Effector CD8-positive, alpha-beta T cell (primary cell): ENCODE measurements at places on chromosomes 12 and 14.

DNA sequence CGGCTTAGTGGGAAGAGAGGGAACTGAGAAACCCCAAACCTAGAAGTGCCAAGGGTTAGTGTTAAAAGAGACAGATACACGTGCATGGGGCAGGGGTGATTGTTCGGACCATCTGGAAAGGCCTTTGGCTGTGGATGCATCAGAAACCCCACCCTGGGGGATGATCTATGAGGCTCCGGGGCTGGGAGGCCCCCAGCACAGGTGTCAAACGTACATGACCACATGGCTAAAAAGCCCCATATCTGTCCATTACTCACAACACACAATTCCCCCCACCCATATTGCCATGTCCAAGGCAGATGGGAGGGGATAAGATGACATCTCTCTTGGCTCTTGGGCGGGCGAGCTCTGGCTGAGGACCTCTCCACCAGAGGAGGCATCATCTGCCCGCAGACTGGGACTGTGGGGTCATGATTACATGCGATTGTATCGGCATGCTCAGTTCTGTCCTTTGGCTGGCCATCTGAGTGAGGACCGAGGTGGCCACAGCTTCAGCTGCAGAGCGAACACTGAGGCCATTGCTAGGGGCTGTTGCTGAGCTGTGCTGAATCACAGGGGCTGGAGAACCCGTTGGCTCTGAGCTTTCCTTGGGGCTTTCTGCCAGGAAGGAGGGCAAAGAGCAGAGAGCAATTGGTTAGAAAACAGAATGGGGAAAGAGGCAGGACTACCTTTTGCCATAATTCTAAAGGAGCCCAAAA lies 9.6 kb upstream of the NPFF start:
- DNase-seq: no peak

- no peak for DNase-seq
Measured at GRCh38 chr14:51484485-51484884, 167.2 kb upstream of the FRMD6 start.

DNA sequence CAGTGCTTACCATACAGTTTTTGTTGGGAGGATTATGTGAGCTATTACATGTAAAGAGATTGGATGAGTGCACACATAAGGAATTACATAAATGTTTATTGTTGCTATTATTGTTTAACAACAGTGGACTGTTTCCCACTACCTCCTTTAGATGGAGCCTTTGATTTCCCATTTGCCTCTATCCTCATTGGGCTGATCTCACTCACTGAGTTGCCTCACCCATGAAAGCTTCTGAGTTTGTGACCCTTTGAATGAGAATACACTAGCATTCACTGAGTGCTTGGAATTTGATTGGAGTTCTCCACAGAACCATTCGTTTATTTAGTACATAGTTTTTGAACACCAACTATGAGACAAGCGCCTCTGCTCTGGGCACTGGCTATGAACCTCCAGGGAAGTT lies 121.0 kb downstream of the HELB start:
- no peak for DNase-seq

- DNase-seq: no peak
Measured at GRCh38 chr12:26113181-26113654, 11.6 kb downstream of the BHLHE41 start.

DNA sequence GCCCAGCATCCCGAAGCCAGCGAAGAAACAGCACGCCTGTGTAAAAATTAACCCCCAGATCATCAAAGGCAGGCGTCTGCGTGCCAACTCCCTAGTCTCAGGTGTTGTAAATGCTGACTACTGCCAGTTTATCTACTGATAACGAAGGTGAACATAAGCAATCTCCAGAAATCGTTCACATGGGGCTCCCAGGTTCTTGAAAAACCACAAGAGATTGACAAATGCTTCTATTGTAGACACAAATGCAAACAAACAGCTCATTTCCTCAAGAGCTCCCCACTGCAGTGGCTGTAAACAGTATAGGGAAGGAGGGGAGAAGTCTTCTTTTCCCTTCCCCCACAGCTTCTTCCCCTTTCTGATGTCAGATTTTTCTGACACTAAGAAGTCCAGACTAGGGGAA lies 5.3 kb upstream of the PLEKHG3 start:
- DNase-seq: no peak

- no peak for DNase-seq
Measured at GRCh38 chr12:111753144-111753881, 13.4 kb upstream of the ALDH2 start.

GRCh38 chr14:31449971-31450610 lies 7.2 kb downstream of the DTD2 start:
- no peak for DNase-seq

- DNase-seq: no peak
Measured at GRCh38 chr14:91614187-91614586, 104.1 kb upstream of the PPP4R3A start.

DNA sequence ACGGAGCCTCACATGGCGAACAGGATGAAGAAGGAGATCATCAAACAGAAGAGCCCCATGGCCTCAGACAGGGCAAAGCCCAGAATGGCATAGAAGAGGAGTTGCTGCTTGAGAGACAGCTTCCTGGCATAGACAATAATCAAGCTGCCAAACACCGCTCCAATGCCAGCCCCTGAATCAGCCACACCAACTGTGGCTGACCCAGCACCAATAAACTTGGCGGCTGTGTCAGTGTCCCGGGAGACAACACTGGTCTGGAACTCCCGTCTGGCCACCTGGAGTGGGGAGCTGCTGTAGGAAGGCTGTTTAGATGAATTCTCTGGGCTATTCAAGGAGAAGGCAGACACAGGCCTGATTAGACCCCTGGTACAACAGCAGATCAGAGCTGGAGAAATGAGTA lies 100.1 kb downstream of the HEATR5A start:
- DNase-seq: no peak

GRCh38 chr12:25655702-25656101 lies 102.6 kb upstream of the LMNTD1 start:
- no peak for DNase-seq

GRCh38 chr12:16618256-16618655 lies 12.3 kb upstream of the LMO3 start:
- DNase-seq: no peak

DNA sequence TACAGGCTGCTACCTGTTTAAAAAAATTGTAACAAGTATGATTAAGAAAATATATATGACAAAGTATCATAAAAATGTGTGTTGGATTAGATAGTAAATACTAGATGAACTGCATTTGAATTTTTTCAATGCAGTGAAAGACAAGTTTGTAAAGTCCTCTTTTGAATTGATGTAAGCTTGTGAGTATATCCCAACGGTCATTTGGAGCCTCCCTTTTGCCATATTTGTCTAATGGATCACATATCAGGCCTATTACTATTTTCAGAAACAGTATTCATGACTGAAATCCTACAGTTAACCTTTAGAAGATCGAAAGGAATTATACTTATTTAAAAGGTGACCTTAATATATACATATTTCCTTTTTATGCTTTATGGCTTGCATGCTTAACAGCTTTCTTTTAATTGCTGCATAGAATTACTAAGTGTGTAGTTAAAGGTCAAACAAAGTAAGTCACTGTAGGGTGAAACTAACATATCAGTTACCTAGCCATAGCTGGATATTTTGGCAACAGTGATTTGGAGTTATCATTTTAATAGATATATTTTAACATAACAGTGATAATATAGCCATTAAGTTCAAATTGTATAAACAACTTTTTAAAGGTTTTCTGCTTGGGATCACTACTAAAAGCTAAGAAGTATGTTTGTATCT lies 53.6 kb downstream of the USP15 start:
- DNase-seq: no peak

DNA sequence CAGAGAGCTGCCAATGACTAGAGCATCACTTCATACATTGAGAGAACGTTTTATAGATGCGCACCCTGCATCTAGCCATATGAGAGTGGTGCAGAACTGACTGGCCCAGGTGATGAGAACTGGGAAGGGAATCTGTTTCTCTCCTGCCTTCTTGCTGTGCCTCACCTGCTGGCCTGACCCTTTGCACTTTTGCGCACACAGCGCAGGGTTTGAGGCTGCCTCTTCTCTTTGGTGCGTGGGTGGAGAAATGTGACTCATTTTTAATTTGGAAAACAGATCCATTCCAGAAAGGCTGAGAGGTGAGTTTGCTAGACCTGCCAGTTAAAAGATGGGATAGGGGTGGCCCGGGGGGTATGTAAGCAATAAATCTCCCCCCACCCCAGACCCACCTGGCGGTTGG lies 453 bp upstream of the ESRRB start:
- no peak for DNase-seq

- DNase-seq: no peak
Measured at GRCh38 chr12:12097891-12098690, 27.4 kb downstream of the BCL2L14 start.

GRCh38 chr12:7354529-7354928 lies 50.7 kb downstream of the ACSM4 start:
- DNase-seq: no peak

- DNase-seq: no peak
Measured at GRCh38 chr12:82108615-82109014, 249.6 kb downstream of the CCDC59 start.

DNA sequence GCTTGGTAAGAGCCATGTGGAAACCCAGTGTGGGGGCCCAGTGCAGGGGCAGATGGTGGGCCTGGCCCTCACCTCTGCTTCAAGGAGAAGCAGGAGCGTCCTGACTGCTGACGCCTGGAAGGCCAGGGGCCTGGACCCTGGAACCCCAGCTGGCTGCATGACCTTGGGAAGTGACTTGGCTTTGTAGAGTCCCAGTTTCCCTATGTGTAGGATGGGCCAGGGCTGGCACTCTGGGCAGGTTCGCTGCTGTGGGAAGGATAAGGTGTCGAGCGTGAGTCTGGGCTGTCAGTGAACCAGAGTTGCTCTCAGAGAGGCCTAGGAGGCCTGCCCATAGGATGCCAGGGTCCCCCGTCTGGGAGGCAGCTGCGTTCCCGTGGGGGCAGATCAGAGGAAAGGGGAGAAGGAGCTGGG lies 43.2 kb downstream of the TRAFD1 start:
- no peak for DNase-seq

DNA sequence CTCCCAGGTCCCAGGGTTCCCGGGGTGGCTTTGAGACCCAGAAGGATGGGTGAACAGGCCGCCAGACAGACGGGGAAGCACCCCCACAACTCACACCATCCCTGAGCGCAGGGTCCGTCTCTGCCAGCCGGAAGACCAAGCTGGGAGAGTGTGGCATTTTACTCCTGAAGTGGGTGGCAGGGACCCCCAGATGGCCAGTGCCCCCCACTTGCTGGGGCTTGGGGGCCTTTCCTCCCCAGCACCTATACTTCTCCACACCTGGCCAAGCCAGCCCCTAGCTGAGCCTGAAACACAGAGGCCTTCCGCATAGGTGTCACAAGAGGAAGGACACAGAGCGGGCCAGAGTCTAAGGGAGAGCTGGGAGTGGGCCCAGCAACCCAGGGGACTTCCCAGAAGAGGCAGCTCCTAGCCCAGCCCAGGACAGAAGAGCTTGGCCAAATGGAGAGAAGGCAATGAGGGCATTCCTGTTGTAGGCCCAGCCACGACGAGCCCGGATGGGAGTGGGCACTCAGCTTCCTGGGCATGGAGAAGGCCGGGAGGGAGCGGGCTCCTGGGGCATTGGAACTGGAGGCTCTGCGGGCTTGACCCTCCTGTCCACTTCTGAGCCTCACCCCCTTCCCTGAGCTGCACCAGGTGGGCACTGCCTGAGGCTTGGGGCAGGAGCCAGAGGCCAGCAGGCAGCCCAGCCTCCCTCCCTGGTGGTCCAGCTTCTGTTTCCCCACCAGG lies 3.3 kb downstream of the AHNAK2 start:
- no peak for DNase-seq

- DNase-seq: no peak
Measured at GRCh38 chr14:104993808-104994591, 8.4 kb downstream of the CLBA1 start.

- no peak for DNase-seq
Measured at GRCh38 chr12:110134691-110135411, 10.7 kb downstream of the IFT81 start.

- no peak for DNase-seq
Measured at GRCh38 chr14:41806366-41806975, 199.8 kb downstream of the LRFN5 start.

DNA sequence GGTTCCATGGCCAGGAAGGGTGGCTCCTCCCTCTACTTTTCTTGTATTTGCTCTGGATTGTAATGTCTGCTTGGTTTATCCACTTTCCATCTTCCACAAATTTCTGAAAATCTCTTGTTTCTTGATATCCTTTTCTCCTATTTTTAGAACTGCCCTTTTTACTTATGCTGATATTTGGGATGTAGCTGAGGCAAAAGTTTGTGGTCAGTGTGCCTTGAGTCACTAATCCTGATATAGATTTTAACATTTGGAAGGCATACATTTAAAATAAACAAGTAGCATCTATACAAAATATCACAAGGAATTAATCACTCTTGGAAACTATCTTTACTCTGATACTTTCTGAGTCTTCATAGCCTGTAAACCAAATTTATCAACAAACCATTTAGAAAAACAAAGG lies 11.0 kb downstream of the GRIP1 start:
- no peak for DNase-seq

DNA sequence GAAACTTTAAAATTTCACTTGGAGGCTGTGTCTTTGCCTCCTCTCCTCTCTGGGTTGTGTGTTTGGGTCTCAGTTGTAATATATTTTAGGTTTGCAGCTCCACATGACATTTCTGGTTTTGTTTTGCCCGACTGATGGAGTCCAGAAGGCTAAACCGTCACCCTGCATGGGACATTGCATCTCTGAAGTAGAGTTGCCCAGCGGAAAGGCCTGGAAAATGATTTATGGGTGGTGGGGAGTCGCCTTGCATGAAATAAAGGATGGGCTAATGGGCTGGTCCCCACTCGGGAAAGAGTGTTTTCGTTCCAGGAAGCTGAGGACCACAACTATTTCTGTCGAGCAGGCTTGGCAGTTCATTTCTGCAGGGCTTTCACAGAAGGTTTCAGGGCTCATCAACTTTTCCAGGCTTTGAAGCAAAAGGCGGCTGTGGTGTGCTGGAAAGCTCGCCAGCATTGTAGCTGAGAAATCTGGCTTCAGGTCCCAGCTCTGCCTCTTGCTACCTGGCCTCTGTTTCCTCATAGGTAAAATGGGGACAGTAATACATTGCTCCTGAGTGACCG lies 74.8 kb upstream of the GSC start:
- no peak for DNase-seq

- no peak for DNase-seq
Measured at GRCh38 chr12:79006306-79006705, 141.7 kb downstream of the SYT1 start.

DNA sequence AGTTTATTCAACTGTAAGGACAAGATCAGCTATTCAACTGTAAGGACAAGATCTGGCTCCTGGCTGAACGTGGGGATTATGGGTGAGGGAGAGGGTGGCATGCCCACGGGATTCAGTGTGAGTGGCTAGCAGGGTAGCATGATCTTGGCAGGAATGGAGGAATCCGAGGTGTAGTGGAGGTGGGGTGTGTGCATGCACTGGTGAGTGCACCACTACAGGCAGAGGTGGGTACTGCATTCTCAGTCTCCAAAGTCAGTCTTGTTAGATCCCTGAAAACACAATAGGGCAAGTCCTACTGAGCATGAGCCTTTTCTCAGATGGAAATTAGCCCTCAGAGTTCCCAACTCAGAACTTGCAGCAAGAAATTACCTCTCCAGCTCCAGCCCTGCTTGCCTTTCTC lies 32.2 kb upstream of the DCD start:
- DNase-seq: no peak

- no peak for DNase-seq
Measured at GRCh38 chr12:119593578-119594398, at the start of gene TMEM233. Gene TMEM233, plus strand, starts transcription at chr12:119593774. Its CDS starts 75 bp downstream, at chr12:119593849.

GRCh38 chr14:75283162-75283832 lies 4.7 kb downstream of the FOS start:
- DNase-seq: peak; percentile 37
